NCI-H146 (cell line): ENCODE measurements at places on chromosomes 2 and 18.

DNA sequence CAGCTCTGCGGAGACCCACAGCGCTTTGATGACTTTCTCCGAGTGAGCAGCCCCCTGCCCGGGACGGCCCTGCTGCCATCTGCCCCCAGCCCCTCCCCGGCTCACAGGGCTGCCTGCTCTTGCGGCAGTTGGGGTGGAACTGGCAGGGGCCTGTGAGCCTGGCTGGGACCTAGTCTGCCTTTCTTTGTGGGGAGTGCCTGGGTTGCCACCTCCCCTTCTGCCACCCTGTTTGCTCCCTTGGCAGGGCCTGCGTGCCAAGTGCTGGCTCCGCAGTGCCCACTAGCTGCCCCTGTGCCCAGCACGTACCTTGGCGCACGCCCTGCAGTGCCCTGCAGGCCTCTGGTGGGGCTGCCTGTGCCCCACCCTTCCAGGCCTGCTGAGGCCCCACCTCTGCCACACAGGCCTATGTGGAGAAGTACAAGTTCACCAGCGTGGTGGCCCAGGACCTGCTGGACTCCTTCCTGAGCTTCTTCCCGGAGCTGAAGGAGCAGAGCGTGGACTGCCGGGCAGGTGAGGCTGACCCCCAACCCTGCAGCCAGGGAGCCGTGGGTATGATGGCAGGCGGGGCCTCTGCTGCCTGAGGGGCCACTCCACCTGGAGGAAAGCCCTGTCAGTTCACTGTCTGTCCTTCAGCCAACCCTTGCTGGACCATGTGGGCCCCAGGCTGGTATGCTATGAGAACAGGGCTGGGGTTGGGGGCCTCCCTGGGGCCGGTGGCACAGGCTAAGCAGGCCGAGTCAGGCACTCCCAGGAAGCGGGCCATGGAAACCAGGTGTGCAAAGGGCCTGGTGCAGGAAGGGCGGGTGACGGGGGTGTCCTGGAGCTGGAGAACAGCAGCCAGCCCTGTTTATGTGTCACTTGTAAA lies 7.0 kb downstream of the RNPEPL1 start:
- no peak for DNase-seq

DNA sequence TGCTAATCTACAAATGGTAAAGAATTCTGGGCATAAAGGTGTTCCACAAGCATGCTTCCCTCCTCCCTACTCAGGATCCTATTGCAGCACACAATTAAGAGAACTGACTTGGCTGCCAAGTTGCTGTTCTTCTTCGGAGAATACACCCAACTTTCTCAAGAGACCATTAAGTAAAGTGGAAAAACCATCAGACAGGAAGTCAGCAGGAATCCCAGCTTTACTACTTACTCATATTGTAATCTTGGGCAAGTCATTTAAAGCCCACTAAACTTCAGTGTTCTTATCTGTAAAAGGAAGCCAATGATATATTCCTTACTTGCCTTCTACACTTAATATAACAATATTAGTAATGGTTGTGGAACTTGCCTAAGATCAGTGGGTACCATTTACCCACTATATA lies 37.8 kb downstream of the PSTPIP2 start:
- no peak for DNase-seq

- DNase-seq = no peak
Measured at GRCh38 chr2:46666044-46666679, 186.8 kb downstream of the TMEM247 start.

DNA sequence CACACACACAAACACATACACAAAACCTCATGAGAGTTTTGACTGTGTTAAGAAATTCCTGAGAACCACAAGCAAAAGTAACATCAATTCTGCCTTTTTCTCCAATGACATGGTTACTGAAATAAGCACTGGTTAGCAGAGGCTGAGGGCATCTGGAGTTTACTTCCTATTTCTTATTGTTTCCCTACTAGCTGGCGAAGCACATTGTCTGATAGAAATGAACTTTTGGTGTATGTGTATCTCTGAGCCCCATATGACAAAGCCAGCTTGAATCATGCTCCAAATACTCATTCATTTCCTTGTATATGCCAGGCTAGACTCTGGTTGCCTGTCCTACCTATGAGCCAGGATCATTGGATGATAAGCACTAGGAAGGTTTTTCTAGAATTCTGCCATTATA lies 203.1 kb downstream of the NCKAP5 start:
- no peak for DNase-seq

DNA sequence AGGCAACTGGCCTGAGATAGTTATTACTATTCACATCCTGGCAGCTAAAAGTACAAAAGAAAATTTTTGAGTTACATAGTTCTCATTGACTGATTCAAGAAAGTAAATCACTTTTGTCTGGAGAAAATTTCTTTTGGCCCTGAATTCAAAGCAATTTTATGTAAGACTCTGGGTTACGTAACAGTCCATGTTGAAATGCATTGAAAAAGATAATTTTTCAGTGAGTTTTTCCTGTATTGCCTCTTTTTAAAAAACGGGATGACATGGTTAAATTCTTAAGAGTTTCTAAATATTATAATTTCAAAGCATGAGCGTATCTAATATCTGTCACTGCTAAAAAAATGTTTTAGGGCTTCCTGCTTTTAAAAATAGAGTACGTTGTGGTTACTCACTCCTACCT lies 72.7 kb downstream of the ANKRD12 start:
- no peak for DNase-seq

DNA sequence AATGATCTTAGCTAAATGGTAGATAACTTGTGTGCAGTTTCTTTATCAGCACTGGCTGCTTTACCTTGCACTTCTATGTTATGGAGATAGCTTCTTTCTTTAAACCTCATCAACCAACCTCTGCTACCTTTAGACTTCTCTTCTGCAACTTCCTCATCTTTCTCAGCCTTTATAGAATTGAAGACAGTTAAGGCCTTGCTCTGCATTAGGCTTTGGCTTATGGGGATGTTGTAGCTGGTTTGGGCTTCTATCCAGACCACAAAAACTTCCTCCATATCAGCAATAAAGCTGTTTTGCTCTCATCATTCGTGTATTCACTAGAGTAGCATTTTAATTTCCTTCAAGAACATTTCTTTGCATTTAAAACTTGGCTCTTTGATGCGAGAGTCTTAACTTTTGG lies 123.7 kb downstream of the PIK3C3 start:
- no peak for DNase-seq

GRCh38 chr2:4369826-4370419 lies 666.5 kb downstream of the DCDC2C start:
- no peak for DNase-seq

DNA sequence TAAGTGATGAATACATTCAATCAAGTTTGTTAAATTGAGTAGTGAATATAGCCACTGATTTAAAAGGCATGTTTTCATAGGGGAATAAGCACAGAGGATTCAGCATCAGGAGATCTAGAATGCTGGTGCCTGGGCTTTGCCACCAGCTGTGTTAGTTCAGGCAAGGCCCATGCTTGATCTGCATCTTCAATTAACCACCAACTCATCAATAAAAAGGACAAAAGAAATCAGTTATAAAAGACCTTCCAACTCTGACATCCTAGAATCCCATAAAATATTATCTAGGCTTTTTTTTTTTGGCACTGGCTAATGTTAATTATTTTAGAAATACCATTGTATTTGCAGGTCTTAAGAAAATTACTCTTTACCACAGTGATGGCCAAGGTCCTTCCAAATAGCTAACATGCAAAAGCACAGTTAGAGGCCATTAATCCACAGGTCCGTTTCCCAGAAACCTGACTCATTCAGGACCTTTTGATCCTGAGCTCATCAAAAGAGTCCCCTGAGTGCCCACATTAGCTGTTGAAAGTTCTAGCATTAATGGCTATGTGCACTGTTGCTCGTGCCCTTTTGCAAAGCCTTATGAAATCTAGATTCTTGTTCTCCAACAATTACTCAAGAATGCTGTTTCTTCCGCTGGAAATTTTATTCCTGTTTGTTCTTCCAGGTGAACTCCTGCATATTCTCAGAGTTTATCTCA lies 170.0 kb downstream of the CYRIA start:
- no peak for DNase-seq

GRCh38 chr2:33442528-33443079 lies 33.8 kb upstream of the RASGRP3 start:
- no peak for DNase-seq

GRCh38 chr2:76613330-76613729 lies 902.6 kb upstream of the GCFC2 start:
- no peak for DNase-seq

GRCh38 chr2:46776687-46777327 lies 138.8 kb downstream of the MCFD2 start:
- DNase-seq = peak; percentile 62

DNA sequence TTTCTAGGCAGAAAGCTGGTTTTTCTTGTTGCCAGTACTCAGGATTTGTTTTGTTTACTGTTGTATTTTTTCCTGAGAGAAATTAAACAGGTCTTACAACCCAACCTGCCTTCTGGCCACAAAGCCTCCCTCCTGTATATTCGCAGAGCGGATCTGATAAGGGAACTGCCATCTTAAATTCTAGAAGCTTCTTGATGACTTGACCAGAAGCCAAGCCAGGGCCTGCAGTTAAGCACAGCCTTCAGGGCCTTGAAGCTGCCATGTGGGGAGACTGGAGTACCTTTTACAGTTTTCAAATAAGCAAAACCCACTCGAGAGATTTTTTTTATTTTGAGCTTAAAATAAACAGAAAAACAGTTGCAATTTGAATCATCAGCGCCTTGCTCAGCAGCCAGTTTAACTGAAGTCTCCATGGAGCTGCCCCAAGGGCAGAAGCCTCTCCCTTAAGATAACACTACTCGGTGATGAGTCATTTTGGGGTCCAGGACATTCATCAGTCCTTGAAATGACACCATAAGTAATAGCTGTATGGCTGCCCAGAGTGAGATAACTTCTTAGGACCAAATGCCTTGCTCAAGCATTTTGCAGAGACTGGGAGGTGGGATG lies 51.5 kb upstream of the PHLPP1 start:
- DNase-seq = no peak

DNA sequence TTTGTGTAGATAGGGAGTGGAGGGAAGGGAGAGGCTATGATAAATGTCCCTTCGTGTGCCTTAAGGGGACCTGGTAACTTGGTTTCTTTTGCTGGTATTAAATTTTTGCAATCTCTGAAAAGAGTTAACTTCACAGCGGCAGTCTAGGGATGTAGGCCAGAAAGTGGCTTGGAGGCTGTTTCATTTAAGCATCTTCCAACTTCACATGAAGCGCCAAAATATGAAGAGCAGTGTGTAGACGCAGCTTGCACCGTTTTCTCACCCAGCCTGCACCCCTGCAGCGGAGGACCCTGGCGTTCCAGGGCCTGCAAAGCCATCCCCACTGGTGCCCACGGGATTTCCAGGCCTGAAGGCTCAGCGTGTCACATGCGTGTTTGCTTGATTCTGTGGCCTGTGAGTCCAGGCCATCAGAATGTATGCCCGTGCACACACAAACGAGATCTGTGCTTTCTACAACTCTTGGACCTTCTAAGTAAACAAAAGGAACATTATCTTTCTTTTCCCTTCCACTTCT lies 87.2 kb upstream of the EPB41L3 start:
- no peak for DNase-seq

- no peak for DNase-seq
Measured at GRCh38 chr2:240796543-240797499, 23.2 kb downstream of the KIF1A start.

- DNase-seq = no peak
Measured at GRCh38 chr2:110682872-110683271, 5.0 kb upstream of the BUB1 start.

DNA sequence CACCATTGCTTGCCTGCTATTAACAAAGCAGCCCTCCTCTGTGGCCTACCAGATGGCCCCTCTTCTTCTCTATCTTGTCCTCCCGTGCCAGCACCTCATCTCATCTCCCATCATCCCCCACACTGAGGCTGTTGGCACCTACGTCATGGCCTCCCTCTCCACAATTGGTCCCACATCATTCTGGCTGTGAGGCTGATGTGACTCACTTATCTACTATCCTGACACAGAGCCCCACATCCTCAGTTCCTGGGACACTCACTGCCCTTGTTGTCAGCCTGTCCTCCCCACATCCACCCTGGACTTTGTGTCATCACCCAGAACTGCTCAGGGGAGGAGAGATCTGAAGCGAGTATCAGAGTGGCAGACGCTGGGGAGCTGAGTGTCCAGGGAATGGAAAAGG lies 102.9 kb downstream of the MRO start:
- no peak for DNase-seq

- no peak for DNase-seq
Measured at GRCh38 chr18:71958605-71959004, 585.5 kb downstream of the CBLN2 start.

GRCh38 chr2:171279983-171280790 lies 119.5 kb upstream of the TLK1 start:
- no peak for DNase-seq

GRCh38 chr18:6868033-6868432 lies 138.5 kb downstream of the ARHGAP28 start:
- DNase-seq = no peak

DNA sequence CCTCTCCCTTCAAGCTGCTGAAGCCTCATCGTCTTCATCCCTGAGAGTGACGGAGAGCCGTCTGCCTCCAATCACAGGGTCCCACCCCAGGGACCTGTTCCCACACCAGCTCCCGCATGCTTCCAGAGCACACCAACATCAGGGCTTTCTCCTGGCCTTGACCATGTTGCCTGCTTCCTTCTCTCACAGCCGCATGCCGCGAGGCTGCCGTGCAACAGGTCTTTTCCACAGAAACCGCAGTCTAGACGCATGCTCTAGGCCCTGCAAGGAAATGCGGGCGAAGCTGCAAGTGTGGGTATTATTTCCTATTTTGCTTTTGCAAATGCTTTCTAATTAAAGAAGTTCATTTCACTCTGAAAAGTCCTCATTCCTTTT lies 277.8 kb downstream of the EIPR1 start:
- no peak for DNase-seq

DNA sequence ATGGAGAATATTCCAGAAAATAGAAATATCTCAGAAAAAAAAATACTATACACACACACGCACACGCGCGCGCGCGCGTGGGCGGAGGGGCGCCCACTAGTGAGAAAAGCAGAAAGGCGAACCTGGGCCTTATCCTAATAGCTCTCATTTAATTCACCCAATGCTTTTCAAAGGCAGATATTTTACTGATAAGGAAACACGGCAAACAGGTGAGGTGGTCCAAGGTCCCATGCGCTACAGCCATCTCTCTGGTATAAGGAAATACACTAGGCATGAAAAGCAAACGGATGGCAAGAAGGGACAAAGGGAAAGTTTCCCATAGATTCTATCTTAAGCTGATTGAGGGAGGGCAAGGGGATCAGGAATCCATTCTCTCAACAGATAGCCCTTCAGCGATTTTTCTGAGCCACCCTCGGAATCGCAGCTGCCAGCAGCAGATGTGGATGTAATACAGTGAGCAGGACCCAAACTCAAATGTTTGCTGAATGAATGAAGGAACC lies 136.7 kb downstream of the TMEM247 start:
- DNase-seq = no peak

GRCh38 chr2:232839411-232840079 lies 30.5 kb upstream of the SNORC start:
- no peak for DNase-seq

- no peak for DNase-seq
Measured at GRCh38 chr2:150062416-150062815, 425.1 kb downstream of the RND3 start.

DNA sequence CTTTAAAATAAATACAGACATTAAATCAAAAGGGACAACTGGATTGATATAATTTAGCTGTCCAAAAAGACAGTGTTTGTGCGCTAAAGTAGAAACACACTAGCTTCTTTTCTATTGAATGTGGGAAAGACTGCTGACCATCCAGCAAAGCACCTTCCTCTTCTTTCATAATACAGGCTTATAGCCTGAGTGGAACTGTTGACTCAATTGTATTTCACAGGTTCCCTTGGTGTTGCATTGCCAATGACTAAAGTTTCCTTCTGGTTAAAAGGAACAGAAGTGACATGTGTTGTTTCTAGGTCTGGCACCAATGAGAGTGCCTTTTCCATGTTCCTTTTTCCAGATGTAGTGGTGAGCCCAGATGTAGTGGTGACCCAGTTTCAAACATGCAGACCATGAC lies 412.3 kb downstream of the RNF144A start:
- DNase-seq = no peak
